ENCODE measurements at places on chromosomes 7 and 10.

- no peak for DNase-seq
Measured at GRCh38 chr10:2150288-2150687, 413.0 kb upstream of the ADARB2 start.

DNA sequence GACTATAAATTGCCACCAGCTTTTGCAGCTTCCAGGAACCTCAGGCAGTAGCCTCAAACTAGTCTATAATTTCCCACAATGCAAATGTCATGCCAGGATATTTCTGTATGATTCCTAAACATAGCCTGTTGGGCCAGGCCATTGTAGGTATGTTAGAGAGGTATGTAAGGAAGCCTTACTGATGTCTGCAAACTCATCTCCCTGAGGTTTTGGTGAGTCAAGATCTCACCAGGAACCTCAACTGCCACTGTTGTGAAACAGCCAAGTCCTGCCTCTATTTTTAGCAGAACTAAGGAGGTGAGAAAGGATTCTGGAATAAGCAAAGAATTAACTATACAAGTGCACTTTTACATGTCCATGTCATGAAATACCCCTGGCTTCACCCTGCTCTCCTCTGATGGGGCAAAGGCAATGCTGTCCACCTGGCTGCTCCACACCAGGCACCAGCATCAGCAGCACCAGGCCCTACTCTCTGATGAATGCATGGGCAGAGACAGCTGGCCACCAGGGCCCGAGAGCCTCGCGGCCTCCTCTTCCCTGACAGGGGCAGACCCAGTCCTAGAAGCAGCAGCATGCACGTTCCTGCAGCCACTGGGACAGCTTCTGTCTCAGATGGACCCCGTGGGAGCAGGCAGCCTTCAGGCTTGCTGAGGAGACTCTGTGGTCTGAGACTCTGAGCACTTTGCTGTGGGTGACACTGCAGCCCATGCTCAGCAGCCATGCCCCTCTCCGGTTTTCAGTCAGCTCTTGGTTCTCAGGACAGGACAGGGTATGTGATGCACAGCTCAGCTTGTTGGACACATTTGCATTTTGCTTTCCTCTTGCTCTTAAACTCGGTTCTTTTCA lies 147.3 kb downstream of the ZMYND11 start:
- DNase-seq = no peak

DNA sequence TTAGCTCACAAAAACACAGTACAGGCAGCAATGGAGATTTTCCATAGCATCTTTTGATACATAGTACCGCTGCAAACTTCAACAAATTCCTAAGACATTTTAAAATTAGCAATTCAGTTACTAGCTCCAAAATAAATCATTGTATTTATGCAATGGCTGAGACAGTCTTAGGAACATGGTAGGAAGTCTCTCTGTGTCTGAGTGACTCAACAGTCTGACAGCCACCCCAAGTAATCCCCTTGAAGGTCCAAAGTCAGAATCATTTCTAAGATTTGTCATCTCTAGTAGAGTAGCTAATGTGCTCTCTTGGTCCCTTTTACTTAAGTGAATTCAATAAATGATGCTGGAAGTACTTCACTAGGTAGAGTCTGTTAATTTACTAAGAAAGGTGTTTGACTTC lies 93.8 kb upstream of the NOBOX start:
- no peak for DNase-seq

DNA sequence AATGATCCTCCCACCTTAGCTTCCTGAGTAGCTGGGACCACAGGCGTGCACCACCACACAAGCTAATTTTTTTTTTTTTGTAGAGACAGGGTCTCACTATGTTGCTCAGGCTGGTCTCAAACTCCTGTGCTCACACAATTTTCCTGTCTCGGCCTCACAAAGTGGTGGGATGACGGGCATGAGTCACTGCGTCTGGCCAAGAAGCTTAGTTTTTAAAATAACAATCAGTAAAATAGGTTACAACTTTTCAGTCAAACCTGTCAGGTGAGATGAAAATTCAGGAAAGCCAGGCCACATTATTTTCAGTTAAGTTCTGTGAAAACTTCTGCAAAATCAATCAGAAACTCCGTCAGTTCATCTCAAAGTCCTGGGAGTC lies 55.4 kb downstream of the FAM241B start:
- no peak for DNase-seq

GRCh38 chr10:7501157-7501556 lies 90.3 kb upstream of the SFMBT2 start:
- no peak for DNase-seq

DNA sequence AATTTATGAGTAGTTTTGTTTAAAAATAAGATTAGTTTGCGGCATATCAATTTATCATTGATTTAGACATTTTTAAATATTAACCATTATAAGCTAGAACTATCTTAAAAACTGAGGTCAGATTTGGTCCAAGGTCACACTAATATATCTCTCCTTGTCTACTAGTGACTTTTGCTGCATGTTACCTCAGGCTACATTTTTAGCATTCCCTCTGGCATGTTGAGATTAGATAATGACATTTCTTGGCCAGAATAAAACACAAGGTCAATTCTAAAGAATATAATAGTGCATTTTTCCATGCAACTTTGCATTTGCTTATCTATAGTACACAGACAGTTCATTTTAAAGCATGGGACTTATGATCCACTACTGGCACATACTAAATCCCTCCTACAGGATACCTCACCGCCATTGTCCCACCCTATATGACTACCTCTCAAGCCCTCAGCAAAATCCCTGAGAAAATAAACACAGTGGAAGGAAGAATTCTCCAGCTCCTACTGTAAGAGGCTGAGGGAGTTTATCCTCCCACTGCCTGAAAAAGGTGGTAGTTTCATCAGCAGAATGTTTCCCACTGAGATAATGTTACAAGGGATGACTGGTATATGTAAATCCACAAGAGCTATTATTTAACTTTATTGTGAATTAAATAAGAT lies 816.4 kb downstream of the GRM8 start:
- no peak for DNase-seq

- DNase-seq = no peak
Measured at GRCh38 chr7:561631-562373, 42.2 kb upstream of the PDGFA start.

DNA sequence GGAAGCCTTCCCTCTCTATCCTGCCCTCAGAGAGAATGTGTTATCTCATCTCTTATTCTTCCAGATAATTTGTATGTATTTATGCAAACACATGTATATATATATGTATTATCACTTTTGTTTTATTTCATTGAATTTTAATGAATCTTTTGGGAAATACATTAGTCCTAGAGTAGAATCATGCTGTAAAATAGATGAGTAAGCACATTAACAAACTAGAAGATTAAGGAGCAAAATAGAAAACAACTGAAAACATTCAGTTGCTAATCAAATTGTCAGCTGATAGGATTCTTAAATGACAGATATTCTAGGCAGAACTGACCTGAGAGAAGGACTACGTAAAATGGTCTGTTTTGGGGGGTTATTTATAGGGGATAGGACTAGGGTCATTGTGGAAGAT lies 11.2 kb downstream of the KLLN start:
- DNase-seq = no peak
